ENCODE measurements at places on chromosomes 13 and 19.

GRCh38 chr13:98664510-98664909 is 87.6 kb upstream of the STK24 start:
- no peak for DNase-seq

DNA sequence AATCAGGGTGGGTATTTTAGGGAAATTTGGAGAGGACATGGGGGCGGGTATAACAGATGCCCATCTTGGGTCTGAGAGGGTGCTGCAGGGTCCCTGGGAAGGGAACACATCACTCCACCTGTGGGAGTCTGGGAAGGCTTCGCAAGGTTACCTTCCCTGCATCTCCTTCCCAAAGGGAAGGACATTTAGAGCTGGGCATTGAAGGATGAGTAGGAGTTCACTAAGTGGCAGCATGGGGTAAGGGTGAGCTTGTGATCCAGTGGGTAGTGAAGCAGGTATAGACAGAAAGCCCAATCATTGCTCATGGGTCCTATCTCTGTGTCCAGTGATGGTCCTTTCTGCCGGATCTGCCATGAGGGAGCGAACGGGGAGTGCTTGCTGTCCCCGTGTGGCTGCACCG is 13.2 kb downstream of the MARCHF2 start:
- no peak for DNase-seq

DNA sequence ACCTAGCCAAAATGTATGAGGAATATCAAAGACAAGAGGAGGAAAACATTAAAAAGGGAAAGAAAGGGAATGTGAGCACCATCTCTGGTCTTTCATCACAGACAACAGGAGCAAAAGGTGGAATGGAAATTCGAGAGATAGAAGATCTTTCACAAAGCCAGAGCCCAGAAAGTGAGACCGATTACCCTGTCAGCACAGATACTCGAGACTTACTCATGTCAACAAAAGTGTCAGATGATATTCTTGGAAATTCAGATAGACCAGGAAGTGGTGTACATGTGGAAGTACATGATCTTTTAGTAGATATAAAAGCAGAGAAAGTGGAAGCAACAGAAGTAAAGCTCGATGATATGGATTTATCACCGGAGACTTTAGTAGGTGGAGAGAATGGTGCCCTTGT is 217.0 kb downstream of the NBEA start:
- no peak for DNase-seq

DNA sequence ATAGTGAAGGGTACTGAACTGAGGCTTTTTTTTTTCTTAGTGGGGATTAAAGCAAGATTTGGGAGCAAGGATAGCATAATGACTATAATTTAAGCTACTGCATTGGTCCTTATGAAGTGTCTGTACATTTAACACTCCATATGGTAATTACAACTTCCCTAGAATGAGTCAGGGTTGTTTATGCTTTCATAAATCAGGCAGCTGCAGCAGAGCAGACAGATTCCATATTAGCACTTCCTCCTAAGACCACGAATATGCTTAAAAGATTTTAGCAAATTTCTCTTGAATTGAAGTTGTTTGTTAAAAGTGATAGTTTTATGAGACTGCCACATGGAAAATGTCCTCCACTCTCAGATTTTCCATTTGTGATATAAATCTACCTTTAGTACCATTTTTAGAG is 401.1 kb upstream of the SPRY2 start:
- no peak for DNase-seq

- DNase-seq: no peak
Measured at GRCh38 chr13:96299235-96299634, 209.3 kb downstream of the HS6ST3 start.

DNA sequence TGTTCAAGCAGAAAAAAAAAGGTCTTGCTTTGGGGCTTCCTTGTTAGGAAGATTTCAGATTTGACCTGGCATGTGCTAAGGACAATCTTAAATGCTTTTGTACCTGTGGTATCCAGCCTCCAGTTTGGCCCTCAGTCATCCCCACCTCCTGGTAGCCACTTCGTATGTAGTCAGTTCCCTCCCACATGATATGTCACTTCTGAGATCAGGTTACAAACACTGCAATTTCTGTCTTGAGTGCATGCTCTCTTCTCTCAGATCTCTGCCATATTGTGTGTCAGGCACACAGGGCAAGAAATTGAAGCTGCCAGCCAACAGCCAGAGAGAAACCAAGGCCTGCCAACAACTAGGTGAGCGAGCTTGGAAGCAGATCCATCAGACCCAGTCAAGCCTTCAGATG is 60.3 kb upstream of the STARD13 start:
- no peak for DNase-seq

- no peak for DNase-seq
Measured at GRCh38 chr13:100521851-100522617, 66.6 kb downstream of the GGACT start.

- no peak for DNase-seq
Measured at GRCh38 chr13:63517371-63517770, 2101.7 kb upstream of the PCDH20 start.

DNA sequence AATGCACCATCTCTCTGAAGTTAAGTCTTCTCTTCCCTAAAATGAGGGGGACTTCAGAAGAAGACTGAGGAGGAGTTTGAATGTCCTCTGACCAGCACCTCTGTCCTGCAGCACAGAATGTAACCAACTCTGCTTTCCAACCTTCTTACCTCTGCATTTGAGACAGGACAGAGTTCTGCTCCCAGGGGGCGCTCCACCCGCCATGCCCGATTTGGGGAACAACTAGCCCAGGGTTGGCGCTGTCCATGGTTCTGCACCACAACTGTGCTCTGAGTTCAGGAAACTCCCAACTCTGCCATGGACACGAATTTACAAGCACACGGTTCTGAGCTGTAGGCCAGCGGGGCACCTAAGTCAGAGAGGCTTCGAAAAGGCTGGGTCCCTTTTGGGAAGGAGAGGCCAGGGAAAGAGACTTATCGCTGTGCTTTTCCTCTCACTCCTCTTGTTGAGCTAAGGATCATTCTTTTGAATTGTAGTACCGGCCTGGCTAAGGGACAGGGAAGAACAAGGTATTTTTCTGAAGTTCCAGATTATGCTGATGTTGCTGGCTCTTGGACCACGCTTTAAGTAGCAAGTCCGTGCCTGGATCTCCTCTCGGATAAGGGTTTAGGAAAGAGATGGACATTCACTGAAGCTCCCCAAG is 22.2 kb downstream of the SIGLEC5 start:
- peak; percentile 35 for DNase-seq

DNA sequence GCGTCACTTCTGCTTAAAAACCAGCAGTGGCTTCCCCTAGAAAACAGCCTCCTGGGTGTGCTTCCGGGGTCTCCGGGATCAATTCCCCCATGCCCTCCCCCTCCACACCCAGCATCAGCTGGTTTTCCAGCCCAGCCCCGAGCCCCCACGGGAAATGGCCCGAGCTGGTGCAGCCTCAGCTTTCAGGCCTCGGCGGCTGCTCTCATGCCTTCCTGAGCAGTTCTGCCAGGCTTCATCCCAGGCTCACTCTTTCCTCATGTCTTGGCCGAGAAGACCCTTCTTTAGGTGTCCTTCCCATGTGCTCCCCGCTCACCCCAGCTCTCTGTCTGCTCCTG is 103.1 kb upstream of the RNF113B start:
- DNase-seq: no peak

GRCh38 chr13:52765611-52766390 is 26.2 kb upstream of the CNMD start:
- DNase-seq: no peak

GRCh38 chr13:106696140-106696539 is 128.2 kb upstream of the ARGLU1 start:
- no peak for DNase-seq

DNA sequence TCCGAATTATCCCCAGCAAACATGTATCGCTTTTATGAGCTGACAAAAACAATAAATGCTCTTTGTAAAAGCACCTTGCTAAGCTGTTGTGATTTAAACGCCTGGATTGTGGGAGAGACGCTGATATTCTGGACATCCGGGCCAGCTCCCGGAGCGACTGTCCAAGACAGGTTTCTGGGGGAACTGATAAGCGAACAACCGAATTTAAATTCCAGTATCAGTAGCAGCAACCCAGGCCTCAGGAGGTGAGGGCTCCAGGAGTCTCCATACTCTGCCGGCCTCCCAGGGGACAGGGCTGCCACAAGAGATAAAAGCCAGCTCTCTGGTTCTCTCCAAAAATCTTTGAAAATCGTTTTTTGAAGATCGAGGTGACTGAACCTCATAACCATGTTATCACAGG is 50.3 kb upstream of the VSTM2B start:
- DNase-seq: no peak

GRCh38 chr13:41470196-41470595 is 12.8 kb downstream of the RGCC start:
- no peak for DNase-seq

DNA sequence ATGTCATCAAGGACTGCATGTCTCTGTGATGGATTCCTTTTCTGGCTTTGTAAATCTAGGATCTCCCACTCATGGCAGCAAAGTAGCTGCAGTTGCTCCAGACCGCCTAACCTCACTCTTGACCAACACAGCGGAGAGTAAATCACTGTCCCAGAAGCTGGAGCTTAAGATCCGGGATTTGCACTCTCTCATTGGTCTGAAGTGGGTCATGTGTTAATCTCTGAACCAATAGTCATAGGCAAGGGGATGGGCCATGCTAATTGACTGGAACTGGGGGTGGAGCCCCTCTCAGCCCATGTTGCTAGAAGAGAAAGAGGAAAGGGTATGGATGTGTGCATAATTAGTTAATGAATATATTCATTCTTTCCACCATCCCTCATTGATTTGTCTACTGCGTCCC is 34.0 kb downstream of the VAV1 start:
- DNase-seq: no peak

DNA sequence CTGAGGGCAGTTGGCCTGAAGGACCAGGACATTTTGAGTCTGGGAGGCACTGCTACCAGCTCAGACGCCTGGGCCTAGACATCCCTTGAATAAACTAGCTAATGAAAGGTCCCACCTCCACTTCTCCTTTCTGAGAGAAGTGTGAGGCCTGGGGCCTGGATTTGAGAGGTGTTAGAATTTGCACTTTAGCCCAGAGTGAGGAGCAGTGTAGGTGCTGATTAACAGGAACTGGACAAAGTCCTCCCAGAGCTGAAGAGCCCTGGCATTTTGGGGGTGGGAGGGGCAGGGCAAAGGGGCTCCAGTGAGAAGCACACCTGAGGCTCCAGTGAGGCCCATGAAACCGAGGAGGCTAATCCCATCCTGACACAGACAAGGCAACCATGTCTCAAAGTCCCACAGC is 15.2 kb upstream of the SLC1A5 start:
- no peak for DNase-seq

DNA sequence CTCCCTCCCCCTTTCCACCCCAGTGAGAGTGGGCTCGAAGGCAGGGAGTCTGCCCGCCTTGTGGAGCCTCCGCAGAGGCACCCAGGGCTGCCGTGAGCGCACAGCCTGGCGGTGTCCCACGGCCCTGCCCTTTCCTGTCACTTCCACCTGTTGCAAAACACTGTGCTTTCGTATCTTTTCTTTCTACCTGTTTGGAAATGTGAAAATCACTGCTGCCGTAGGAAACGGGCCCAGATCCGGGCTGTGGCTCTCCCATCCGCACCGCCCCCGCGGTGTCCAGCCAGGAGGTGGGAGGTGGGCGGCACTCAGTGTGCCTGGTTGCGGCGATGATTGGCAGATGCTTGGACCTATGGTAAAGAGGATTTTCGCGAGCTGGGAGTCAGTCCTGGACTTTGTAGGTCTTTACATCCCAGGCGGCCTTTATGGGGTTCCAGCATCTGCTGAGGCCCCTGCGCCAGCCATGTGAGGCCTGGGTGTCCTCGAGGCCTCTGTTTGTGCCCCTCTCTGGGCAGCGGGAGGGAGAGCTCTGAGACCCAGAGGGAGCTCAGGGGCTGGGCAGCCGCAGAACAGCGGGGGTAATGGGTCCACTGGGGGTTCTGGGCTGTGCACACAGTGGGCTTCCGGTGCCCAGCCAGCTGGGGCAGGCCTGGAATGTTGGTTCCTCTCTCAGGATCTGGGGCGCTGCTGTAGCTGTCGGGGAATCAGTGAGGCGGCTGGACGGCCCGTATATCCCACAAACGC is 6.1 kb downstream of the STK11 start:
- no peak for DNase-seq

- no peak for DNase-seq
Measured at GRCh38 chr19:7715671-7716070, 13.7 kb upstream of the FCER2 start.

- no peak for DNase-seq
Measured at GRCh38 chr19:5772416-5772815, 12.1 kb downstream of the PRR22 start.

DNA sequence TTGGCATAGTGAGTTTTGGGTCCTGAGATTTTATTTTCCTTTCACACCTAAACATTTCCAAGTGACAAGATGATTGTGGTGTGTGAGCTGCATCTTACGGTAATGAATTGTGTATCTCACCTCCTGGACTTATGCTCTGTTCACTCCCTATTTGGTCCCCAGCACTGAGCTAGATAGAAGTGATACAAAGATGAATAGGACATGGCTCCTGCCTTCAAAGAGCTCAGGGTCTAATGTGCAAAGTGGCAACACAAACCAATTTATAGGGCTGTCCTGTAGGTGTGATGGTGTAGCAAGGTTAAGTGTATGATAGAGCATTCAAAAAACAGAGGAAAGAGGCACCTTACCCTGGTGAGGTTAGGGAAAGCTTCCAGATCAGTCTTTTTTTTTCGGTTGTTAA is 17.6 kb upstream of the TNFRSF19 start:
- no peak for DNase-seq

DNA sequence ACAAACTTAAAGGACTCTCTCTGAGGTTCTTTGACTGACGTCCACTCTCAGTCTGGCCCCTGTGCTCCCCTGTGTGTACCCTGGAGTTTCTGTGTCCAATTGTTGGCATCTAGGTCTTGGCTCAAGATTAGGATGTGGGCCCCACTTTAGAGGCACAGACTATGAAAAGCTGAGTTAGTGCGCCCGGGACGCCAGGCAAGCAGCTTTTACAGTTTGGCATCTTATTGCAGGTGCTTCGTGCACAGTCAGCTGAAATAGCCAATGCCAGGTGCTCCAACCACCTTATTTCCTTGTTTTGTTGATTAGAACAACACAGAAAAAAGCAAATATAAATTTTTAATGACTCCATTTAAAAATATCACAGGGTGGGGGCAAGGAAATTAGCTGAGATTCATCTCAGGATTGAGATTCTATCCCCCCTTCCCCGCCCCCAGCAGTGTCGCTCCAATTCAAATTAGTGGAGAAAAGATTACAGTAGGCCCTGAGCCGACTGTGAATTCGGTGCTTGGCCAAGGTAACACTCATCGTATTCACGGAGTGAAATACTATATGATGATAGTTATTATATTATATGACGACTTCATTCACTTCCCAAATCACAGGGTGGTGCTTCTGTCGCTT is 4.3 kb downstream of the SOX1 start:
- no peak for DNase-seq

- no peak for DNase-seq
Measured at GRCh38 chr13:33642374-33643065, 175.4 kb upstream of the RFC3 start.
